ENCODE measurements at places on chromosomes 2 and 18.

- DNase-seq: no peak
Measured at GRCh38 chr2:168029071-168029470, 218.3 kb downstream of the STK39 start.

- DNase-seq: no peak
Measured at GRCh38 chr2:182716650-182716979, 558 bp downstream of the DNAJC10 start.

- DNase-seq: no peak
Measured at GRCh38 chr18:60466677-60467076, 94.1 kb upstream of the MC4R start.

DNA sequence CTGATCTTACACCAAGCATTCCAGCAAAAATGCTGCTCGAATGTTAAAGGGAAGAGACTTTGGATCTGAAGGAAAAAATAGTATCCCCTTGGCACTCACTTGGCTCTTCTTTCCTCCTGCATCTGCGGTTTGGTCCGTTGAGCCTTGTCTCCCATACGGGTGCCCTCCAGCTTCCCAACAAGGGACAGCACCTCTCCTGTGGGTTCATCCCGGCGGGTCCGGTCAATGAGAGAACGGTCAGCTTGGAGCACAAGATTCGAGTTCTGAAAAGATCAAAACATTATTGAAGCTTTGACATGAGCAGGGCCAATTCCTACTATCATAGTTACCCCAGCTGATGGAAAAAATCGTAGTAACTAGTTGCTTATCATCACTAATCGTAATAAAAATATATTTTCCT lies 740 bp downstream of the SNRNP200 start:
- DNase-seq: no peak

GRCh38 chr2:160876765-160877164 lies 283.5 kb upstream of the TANK start:
- DNase-seq: no peak

GRCh38 chr2:151862700-151863099 lies 34.5 kb upstream of the ARL5A start:
- DNase-seq: no peak
